ENCODE measurements at places on chromosomes 16 and 17. TPM values are rescaled to one million over a fixed set of nuclear protein-coding genes. Genes with fewer than 3 reads are reported as not detected.

DNA sequence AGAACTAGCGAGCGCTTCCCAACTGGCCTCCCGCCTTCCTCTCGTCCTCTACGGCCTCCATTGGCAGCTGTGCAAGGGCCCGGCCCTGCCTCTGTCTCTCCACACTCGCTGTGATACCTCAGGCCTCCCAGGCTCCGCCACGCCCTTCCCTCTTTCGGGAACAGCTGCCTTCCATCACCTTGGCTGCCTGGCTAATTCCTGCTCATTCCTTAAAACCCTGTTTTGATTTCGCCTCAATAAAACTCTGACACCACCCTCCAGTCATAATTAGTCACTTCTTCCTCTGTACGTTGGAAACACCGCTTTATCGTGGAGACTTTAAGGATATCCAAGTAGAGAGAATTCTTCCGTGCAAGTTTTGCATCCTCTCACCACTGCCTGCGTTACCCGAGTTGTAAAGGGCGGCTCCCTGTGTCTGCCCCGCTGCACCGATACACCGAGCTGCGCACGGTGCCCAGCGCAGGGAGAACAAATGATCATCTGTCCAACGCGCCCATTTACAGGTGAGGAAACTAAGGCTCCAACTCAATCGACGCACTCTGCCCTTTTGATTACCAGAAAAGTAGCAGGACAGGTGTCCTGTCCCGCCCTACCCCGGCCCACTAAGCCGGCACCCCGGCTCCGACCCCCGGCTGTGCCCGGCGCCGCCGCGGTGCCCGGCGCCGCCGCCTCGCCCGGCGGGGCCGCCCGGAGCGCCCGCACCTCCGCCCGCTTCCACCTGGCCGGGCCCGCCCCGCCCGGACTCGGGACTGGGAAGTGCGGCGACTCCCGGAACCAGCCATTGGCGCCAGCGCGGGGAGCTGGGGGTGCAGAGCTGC is 139.7 kb downstream of the SEC14L1 start:
- peaks cover 11% of the 10 kb centered on the region for H3K4me1 ChIP-seq
- H3K36me3 ChIP-seq, result no peaks in the 10 kb centered on the region
- H3K4me3 ChIP-seq, result peak overlapping the region; percentile 65
- no peaks in the 10 kb centered on the region for H3K27me3 ChIP-seq
- peak overlapping the region; percentile 56 for H3K27ac ChIP-seq

GRCh38 chr17:17978481-17979424 is 6.1 kb downstream of the DRC3 start:
- no peak for DNase-seq
- H3K4me1 ChIP-seq, result no peaks in the 10 kb centered on the region
- no peak overlapping the region for H3K4me3 ChIP-seq
- H3K27me3 ChIP-seq, result no peaks in the 10 kb centered on the region

DNA sequence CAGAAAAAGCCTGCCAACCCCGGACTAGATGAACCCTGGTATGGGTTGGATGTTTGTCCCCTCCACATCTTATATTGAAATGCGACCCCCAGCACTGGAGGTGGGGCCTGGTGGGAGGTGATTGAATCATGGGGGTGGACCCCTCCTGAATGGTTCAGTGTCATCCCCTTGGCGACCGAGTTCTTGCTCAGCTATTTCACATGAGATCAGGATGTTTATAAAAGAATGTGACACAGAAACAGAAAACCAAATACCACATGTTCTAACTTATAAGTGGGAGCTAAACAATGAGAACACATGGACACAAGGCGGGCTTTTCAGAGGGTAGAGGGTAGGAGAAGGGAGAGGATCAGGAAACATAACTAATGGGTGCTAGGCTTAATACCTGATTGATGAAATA is 576.0 kb upstream of the HSBP1 start:
- no peak overlapping the region for H3K27ac ChIP-seq
- no peak for DNase-seq
- no peaks in the 10 kb centered on the region for H3K4me1 ChIP-seq
- H3K36me3 ChIP-seq, result no peaks in the 10 kb centered on the region
- H3K27me3 ChIP-seq, result no peaks in the 10 kb centered on the region

GRCh38 chr17:72829883-72830282 is 262.6 kb downstream of the SLC39A11 start:
- no peak overlapping the region for H3K4me3 ChIP-seq
- H3K36me3 ChIP-seq, result no peaks in the 10 kb centered on the region
- H3K27ac ChIP-seq, result no peak overlapping the region
- DNase-seq, result no peak

DNA sequence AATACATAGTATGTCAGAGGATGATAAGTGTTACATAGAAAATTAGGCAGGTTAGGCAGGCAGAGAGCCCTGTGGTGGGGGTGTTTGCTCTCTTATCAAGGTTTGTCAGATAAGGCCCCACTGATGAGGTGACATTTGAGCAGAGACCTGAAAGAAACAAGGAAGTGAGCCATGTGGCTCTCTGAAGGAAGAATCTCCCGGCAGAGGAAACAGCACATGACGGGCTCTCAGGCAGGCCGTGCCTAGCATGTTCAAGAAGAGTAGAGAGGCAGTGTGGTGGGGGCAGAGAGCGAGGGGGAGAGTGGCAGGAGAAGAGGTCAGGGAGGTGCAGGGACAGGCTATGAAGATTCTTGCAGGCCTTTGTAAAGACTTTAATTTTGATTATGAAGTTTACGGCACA is 82.0 kb upstream of the ASIC2 start:
- H3K27me3 ChIP-seq, result no peaks in the 10 kb centered on the region
- H3K4me1 ChIP-seq, result no peaks in the 10 kb centered on the region
- DNase-seq, result no peak
- no peak overlapping the region for H3K4me3 ChIP-seq

GRCh38 chr17:3965118-3965800 is 1.0 kb upstream of the ATP2A3 start:
- no peak overlapping the region for H3K27ac ChIP-seq
- H3K4me1 ChIP-seq, result no peaks in the 10 kb centered on the region
- no peaks in the 10 kb centered on the region for H3K36me3 ChIP-seq

PIGQ gene
- total RNA-seq, result 43.5 TPM

KRTAP9-9 gene
- total RNA-seq, result not detected

ITGAL gene
- total RNA-seq, result 0.65 TPM

PRAC2 gene
- total RNA-seq, result not detected

PLLP gene
- not detected for total RNA-seq

MYL4 gene
- not detected for total RNA-seq

TOP2A gene
- 71.4 TPM for total RNA-seq

HEATR9 gene
- total RNA-seq, result not detected

SLC13A2 gene
- not detected for total RNA-seq

TUBG2 gene
- 14.4 TPM for total RNA-seq

GRCh38 chr16:56697456-56698155 is 15.3 kb downstream of the MT1X start:
- H3K27me3 ChIP-seq, result no peaks in the 10 kb centered on the region
- no peaks in the 10 kb centered on the region for H3K36me3 ChIP-seq
- no peak for DNase-seq

LGALS9B gene
- total RNA-seq, result not detected

DNA sequence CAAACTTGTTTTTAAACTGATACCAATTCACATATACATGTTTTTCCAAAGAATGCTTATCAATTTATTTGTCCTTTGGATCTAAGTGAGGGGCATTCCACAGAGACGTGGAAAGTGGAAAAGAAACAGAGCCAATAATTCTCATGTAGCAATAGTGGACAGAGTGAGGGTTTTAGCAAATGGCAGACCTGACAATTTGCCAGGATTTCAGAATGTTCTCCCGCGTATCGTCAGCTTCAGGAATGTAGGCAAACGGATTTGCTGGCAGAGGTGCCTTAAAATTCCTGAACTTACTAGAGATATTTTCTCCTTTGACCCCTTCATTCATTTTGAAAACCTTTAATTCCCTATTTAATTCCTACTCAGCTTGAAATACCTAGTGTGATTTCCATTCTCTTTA is 193.4 kb upstream of the CPHXL start:
- no peak for DNase-seq
- no peak overlapping the region for H3K27ac ChIP-seq
- no peak overlapping the region for H3K4me3 ChIP-seq
- H3K4me1 ChIP-seq, result no peaks in the 10 kb centered on the region

MT1M gene
- total RNA-seq, result 3.8 TPM

DNA sequence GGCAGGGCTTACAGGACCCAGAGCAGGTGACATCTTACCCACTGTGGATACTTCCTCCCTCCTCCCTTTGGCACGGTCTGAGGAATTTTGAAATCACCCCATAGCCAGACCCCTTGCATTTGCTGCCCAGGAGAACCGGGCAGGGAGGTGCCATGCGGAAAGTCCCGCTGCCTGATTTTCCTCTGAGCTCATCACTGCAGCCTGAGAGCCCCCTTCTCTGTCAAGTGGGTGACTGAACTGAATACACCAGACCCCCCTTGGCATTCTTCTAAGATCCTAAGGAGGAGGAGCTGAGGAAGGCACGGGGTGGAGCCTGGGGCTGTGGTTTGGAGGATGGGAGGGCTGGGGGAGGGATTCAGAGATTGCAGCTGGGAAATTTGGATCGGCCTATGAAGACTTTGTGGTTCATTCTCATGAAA is 173.4 kb downstream of the RAB11FIP4 start:
- peaks cover 5% of the 10 kb centered on the region for H3K36me3 ChIP-seq
- peak overlapping the region; percentile 23 for H3K27ac ChIP-seq
- 0 out of 2 replicates have a peak overlapping the region, but pooled peaks have one; percentile 24 for H3K4me3 ChIP-seq
- peak; percentile 20 for DNase-seq

MYLK3 gene
- total RNA-seq, result not detected

KRT25 gene
- not detected for total RNA-seq

IRX6 gene
- not detected for total RNA-seq

CES5A gene
- total RNA-seq, result not detected
